ENCODE measurements at places on chromosomes 1 and 21.

GRCh38 chr21:44695641-44696040, 1.3 kb upstream of the KRTAP10-12 start:
- DNase-seq, result no peak

- DNase-seq, result no peak
Observed at GRCh38 chr1:36803868-36804570, 230.3 kb downstream of the GRIK3 start.

DNA sequence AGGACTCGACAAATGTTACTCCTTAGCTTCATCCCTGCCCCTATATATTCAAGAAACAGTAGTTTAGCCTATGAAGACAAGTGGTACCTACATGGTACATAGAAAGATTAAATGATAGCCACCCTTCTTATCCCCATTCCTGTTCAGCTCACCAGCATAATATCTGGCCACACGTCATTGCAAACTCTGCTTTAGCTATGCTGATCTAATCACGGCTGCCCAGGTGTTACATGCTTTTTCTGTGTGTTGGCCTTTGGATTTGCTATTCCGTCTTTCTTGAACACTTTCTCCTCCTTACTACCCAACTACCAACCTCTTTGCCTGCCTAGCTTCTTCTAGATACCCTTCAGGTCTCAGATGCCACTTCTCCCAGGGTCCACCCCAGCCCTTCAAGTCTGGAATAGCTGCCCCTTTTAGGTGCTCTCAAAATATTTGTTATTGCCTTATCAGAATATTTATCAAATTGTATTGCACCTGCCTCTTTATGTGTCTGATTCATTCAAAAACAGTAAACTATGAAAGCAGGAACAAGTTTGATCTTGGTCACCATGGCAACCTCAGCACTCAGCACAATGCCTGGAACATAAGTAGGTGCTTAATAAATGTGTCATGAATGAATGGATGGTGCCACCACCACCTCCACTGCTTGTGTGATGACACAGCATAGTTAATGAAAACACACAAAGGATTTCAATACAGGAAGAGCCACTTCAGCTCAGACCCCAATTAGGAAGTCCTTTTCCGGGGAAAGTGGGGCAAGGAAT, 11.4 kb upstream of the DNASE2B start:
- no peak for DNase-seq

- DNase-seq, result no peak
Observed at GRCh38 chr1:4256351-4256750, 356.3 kb upstream of the C1orf174 start.

DNA sequence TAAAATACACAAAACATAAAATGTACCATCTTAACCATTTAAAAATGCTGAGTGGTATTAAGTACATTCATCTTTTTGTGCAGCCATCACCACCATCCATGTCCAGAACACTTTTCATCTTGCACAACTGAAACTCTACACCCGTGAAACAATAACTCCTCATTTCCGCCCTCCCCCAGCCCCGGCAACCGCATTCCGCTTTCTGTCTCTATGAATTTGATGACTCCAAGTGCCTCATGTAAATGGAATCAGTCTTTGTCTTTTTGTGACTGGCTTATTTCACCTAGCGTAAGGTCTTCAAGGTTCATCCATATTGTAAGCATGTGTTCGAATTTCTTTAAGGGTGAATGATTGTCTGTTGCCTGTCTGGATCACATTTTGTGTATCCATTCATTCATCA, 37.2 kb downstream of the SCCPDH start:
- no peak for DNase-seq

DNA sequence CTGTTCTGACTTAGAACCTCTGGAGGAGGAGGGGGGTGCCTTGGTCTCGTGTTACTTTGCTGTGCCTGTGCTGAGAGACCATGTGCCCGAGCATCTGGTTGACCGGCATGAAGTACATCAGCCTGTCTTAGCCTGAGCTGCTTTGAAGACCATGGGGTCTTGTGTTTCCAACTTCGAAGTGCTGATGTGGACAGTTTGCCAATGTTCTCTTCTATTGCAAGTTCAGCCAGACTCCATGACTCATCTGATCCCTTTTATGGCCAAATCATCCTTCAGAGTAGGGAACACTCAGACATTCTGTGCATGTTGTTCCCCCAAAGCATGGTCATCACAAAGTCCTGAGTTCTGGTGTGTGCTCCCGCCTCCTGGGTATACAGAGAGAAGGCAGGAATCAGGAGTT, 6.0 kb upstream of the PLA2G2C start:
- DNase-seq, result no peak

GRCh38 chr1:223763881-223764280, 51.5 kb downstream of the CAPN2 start:
- no peak for DNase-seq

- no peak for DNase-seq
Observed at GRCh38 chr1:177383715-177384114, 213.0 kb downstream of the BRINP2 start.

DNA sequence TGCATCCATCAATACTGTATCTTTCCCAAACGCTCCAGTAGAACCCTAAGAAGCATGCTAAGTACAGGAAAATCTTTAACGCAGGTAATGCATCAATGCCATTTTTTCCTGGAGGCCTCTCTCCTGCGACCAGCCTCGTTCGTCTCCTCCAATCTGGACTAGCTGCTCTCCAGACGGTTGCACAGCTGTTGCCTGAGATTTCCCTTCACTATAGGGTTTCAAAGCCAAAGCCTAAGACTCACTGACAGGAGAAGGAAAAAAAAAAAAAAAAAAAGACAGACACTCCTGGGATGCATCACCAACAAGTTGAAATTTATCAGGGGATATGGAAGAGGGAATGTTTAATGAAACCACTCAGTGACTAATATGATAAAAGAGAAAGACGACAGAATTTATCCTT, 93.0 kb downstream of the APP start:
- DNase-seq, result no peak

DNA sequence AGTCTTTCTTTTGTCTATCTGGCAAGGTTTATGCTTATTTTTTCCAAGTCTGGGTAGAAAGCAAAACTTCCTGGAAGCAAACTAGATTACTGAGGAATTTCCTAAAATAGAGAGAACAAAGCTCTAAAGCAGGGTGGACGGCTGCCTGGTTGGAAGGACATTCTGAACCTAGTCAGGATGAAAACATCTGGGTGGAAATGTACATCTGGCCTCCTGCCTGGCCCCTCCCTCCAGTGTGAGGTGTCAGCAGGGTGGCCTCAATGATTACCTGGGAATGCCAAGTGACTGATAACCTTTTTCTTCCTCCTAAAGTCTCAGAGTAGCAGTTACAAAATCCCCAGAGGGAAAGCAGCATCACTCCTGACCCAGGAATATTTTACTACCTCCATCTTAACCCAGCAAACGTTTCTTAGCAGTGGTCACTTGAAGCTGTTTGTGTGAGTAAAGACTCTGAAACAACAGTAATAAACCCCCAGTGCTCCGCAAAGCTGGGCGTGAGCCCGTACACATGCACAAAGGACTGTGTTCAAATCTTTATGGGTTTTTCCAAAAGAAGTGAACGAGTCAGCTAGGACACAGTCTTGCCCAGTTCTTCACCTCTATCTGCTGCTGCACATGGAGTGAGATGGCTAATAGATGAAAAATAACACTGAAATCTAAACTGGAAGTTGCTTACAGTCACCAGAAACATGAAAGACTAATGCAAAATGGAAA, 18.9 kb downstream of the ANGPTL7 start:
- no peak for DNase-seq

- DNase-seq, result no peak
Observed at GRCh38 chr1:39926343-39926793, 24.7 kb upstream of the MYCL start.

- DNase-seq, result no peak
Observed at GRCh38 chr1:216045400-216045799, 377.8 kb downstream of the USH2A start.

DNA sequence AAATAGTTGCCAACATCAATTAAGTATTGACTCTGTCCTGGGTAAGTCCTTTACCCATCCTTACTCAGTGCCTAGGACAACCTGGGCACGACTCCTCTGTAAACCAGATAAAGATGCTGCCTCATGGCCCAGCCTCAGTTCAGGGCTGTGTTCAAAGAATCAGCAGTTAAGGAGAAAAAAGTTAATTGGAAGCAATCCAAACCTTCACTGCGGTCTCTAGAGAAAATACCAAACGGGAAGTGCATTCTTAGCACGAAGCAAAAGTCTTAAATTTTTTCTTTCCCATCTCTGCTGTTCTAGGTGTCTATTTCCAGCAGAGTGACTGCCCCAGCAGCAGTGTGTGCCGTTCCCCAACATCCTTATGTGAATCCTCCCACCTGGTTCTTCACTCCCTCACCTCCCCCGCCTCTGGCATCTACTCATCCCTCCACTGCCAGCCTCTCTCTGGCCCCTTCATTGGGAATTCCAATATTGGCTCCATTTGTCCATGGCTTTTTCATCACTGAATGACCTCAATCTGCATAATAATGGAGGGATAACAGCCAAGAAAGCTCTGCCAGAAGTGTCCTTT, 23.2 kb downstream of the KANK4 start:
- DNase-seq, result no peak

GRCh38 chr1:9671377-9672140, 20.0 kb downstream of the PIK3CD start:
- DNase-seq, result no peak

- DNase-seq, result no peak
Observed at GRCh38 chr1:77639557-77640069, 42.8 kb downstream of the ZZZ3 start.

GRCh38 chr1:22031214-22031962, 21.1 kb upstream of the CDC42 start:
- DNase-seq, result no peak

DNA sequence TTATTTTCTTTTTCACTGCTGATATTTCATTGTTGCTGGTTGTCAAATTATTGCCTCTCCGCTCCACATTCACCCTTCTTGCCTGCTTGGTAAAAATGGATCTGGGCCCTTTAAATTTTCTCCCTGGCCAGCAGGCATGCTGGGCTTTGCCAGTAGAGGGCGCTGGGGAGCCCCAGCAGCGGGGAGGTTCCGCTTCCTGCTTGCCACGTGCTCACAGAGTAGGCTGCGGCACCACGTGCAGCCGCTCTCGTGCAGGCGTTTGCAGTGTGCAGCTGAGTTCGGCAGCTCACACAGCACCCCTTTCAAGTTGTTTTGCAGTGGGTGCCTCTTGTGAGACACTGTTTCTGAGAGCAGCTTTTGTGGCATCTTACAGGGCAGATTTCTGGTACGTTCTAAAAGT, at the start of gene ACTL8:
TSS of gene ACTL8 (plus strand) at position 214 of the 400 bp plus-strand sequence. CDS start 67,676 bp downstream, outside the sequence.
- no peak for DNase-seq

- DNase-seq, result peak; percentile 3
Observed at GRCh38 chr1:221829327-221830015, 87.6 kb upstream of the DUSP10 start.

DNA sequence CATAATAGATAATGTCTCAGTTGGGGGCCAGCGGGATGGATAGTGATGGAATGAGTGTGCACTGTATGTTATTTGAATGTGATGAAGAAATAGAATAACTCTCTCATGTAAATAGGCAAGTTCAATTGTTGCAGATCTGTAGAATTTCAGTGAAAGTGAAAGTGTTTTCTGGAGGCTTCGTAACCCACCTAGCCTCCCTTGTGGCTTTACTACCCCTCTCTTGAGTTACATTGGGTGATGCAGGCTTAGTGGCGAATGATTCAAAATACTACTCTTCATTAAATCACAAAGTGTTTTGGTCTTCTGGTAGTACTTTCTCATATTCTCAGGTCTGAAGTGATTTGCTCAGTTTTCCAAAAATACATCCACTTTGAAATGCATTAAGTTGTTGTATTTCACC, 411.9 kb downstream of the ZP4 start:
- no peak for DNase-seq

- DNase-seq, result peak; percentile 34
Observed at GRCh38 chr1:22131875-22132486, 10.9 kb downstream of the WNT4 start.

GRCh38 chr1:153698923-153699714, 20.6 kb downstream of the NPR1 start:
- DNase-seq, result no peak

- DNase-seq, result no peak
Observed at GRCh38 chr1:224109981-224110380, 3.9 kb upstream of the FBXO28 start.

DNA sequence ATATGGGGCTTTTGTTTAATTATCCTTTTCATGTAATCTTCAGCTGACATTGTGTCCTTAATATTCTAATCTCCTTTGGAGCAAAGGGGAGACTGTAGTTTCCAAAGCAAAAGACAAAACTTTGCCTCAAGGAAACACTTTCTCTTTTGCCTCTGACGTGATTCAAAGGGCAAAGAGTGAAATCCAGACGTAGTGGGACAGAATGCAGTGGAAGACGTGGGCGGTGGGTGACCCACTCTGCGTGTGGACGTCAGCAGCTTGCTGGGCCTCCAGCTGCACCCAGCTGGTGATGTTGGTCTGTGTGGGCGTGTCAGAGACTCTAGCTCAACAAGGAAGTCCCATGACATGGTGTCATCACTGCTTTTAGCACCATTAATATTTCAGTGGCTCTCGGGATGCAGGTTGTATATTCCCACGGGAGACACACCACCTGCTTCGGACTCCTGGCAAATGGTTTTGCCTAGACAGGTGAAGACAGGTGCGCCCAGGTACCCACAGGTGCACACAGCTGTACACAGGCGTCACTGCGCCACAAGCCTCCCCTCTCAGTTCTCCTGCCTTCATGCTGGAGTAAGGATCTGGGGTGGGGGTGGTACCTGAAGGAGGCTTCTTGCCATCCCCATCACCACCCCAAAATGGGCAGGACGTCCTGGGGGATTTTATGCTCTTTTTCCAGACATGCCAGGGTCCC, 292.1 kb upstream of the VAMP3 start:
- DNase-seq, result no peak

DNA sequence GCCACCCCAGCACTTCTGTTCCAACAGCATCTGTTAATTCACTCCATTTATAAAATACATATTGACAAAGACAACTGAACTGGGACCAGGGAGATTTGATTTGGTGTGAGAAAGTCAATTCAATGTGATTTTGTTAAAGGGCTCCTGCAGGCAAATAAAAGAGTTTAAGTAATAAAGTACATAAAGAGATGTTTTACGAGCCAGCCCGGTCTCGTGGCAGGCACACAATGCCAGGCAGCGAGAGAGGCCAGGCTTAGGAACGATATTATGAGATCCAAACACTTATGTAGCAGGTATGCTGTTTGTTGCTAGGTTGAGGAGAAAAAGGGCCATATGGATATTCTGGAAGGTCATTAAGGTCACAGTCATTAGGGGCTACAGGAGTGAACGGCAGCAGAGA, 227.1 kb downstream of the KCTD3 start:
- no peak for DNase-seq
